ENCODE measurements at places on chromosomes 2 and 18. TPM values are rescaled to one million over a fixed set of nuclear protein-coding genes. Genes with fewer than 3 reads are reported as not detected.

GRCh38 chr18:55484773-55485172 lies 103.2 kb downstream of the TCF4 start:
- no peak for DNase-seq
- H3K36me3 ChIP-seq, result no peaks in the 10 kb centered on the region
- no peak overlapping the region for H3K27ac ChIP-seq
- peaks cover 6% of the 10 kb centered on the region for H3K4me1 ChIP-seq
- H3K27me3 ChIP-seq, result no peaks in the 10 kb centered on the region

IL1B gene
- 6.5 TPM for polyA plus RNA-seq

DNA sequence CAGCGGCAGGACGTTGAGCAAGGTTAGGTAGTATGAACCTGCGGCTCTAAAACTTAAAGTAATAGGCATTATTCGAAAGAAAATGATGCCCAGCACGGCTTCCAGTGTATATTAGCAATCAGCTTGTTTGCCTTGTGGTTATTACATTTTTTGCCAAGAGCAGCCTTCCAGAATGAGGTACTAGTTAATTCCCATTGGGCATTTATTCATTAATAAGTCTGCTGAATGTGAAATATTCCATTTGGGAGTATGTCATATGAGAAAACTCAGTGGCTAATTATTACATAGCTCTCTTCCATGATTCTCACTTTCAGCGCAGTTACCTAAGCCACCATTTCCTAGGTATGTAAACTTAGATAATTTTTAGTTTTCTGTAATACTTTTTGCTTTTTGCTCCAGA lies 12.9 kb downstream of the CRIM1 start:
- no peak for DNase-seq
- no peak overlapping the region for H3K4me3 ChIP-seq
- peaks cover 14% of the 10 kb centered on the region for H3K4me1 ChIP-seq
- peak overlapping the region; percentile 3 for H3K27ac ChIP-seq

- H3K4me3 ChIP-seq, result no peak overlapping the region
- no peak for DNase-seq
- no peaks in the 10 kb centered on the region for H3K36me3 ChIP-seq
- no peaks in the 10 kb centered on the region for H3K27me3 ChIP-seq
- H3K27ac ChIP-seq, result no peak overlapping the region
Measured at GRCh38 chr2:238741277-238741676, 106.6 kb upstream of the TWIST2 start.

GRCh38 chr2:6814869-6815268 lies 50.8 kb downstream of the CMPK2 start:
- H3K4me1 ChIP-seq, result no peaks in the 10 kb centered on the region
- DNase-seq, result no peak
- no peak overlapping the region for H3K27ac ChIP-seq
- H3K27me3 ChIP-seq, result no peaks in the 10 kb centered on the region
- no peaks in the 10 kb centered on the region for H3K36me3 ChIP-seq
- no peak overlapping the region for H3K4me3 ChIP-seq

DNA sequence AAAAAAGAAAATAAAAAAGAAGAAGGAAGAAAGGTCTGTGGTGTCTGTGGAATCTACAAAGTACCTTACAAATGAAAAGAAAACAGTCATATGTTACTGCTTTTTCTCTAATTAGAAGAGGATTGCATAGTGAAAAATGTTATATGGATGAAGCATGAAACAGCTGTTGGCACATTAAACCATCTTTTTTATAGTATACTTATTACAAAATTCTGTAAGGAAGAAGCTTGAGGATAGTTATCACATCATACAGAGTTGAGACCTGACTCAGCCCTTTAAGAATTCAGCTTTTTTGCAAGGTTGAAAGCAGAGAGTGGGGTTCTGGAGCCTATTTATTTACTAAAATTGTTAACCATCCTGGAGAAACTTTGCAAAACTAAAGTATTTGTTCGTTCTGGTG lies 222.7 kb downstream of the PHLPP1 start:
- H3K27ac ChIP-seq, result no peak overlapping the region
- no peak for DNase-seq
- no peaks in the 10 kb centered on the region for H3K27me3 ChIP-seq
- H3K4me3 ChIP-seq, result no peak overlapping the region
- no peaks in the 10 kb centered on the region for H3K36me3 ChIP-seq
- H3K4me1 ChIP-seq, result peaks cover 5% of the 10 kb centered on the region

KCNS3 gene
- polyA plus RNA-seq, result 23.5 TPM

- no peaks in the 10 kb centered on the region for H3K4me1 ChIP-seq
- H3K27me3 ChIP-seq, result no peaks in the 10 kb centered on the region
- DNase-seq, result no peak
- no peak overlapping the region for H3K4me3 ChIP-seq
Measured at GRCh38 chr2:180240774-180241173, 233.7 kb upstream of the CWC22 start.

TTN gene
- 0.53 TPM for polyA plus RNA-seq

- no peak overlapping the region for H3K4me3 ChIP-seq
- no peaks in the 10 kb centered on the region for H3K4me1 ChIP-seq
- H3K36me3 ChIP-seq, result peaks cover 7% of the 10 kb centered on the region
- no peaks in the 10 kb centered on the region for H3K27me3 ChIP-seq
- peak overlapping the region; percentile 25 for H3K27ac ChIP-seq
Measured at GRCh38 chr2:69789772-69790600, 39.5 kb upstream of the GMCL1 start.

TMEM163 gene
- 25.0 TPM for polyA plus RNA-seq

SERPINB10 gene
- 0.96 TPM for polyA plus RNA-seq

GRCh38 chr2:64404743-64405142 lies 49.2 kb upstream of the LGALSL start:
- no peak overlapping the region for H3K4me3 ChIP-seq
- peak overlapping the region; percentile 49 for H3K27ac ChIP-seq
- no peaks in the 10 kb centered on the region for H3K27me3 ChIP-seq
- H3K36me3 ChIP-seq, result no peaks in the 10 kb centered on the region
- DNase-seq, result peak; percentile 91
- peaks cover 37% of the 10 kb centered on the region for H3K4me1 ChIP-seq

DNA sequence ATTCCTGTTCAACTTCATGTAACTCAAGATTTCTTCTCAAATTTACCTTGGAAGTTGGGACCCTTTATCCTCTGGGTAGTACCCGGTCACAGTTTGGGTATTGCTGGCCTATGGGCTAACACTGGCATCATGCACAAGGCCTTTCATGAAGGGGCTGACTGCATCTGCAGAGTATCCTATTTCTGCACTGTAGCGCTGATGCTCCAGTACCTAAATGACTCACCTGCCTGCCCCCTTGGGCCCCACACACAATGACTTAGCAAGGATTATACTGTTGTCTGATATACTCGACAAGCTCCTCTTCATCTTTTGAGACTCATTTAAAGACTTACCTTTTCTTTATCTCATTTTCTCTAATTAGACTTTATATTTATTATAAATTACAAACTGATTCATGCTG lies 39.9 kb downstream of the DNAH6 start:
- no peaks in the 10 kb centered on the region for H3K27me3 ChIP-seq
- no peak overlapping the region for H3K27ac ChIP-seq
- no peak for DNase-seq
- H3K36me3 ChIP-seq, result no peaks in the 10 kb centered on the region

GPR55 gene
- polyA plus RNA-seq, result 0.18 TPM

All from lung (tissue), 17 donors.